ENCODE measurements at places on chromosomes 4 and X.

DNA sequence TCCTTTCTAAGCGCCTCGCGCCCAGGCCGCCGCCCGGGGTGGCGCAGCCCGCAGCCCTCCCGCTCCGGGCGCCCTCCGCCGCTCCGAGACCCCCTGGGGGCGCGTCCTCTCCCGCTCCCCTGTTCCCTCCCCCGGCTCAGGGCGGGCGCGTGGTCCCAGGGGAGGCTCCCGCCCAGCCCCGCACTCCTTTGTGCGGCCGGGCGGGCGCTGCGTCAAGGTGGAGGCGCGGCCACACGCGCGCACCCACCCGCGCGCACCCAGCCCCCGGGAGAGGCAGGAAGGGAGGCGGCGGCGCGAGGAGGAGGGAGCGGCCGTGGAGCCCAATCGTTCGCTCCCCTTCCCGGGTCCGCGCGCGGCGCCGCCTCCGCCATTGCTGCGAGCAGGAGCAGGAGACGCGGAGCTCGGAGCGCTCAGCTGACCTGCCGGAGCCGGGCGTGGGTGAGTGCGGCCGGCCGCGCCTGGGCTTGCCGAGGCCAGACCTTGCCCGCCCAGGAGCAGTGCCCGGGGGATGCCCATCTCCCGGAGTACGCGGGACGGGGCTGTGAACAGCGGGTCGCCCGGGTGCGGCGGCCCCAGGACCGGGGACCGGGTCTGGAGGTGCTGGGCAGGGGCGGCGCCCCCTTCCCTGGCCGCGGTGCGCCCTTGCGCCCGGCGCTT lies at the start of gene NSG1:
Gene NSG1 (plus strand): TSS at position 367 of the 657 bp plus-strand sequence. CDS start 528 bp downstream, outside the sequence.
- peak; percentile 13 for DNase-seq

DNA sequence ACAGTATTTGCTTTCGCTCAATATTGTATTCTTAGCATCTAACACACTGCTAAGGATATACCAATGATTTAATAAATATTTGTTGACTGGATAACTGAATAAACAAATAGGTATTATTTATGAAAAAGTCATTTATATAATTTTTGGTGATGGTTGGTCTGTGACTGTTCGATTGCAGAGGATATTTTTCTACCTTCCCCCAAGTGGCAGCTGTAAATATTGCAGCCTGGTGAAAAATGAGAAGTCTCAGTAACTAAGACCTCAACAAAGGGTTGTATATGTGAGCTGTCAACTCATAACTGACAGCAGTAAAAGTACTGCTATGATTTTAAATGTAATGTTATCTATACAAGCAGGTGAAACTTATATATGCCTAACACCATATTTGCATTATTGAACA lies 36.0 kb downstream of the HTR2C start:
- peak; percentile 2 for DNase-seq

- no peak for DNase-seq
These were observed 86.5 kb downstream of the HCCS start for GRCh38 chrX:11197671-11198070.

- no peak for DNase-seq
These were observed 80.6 kb upstream of the TBX22 start for GRCh38 chrX:79933938-79934337.

GRCh38 chr4:99564921-99565320 lies 1.1 kb upstream of the TRMT10A start:
- no peak for DNase-seq

DNA sequence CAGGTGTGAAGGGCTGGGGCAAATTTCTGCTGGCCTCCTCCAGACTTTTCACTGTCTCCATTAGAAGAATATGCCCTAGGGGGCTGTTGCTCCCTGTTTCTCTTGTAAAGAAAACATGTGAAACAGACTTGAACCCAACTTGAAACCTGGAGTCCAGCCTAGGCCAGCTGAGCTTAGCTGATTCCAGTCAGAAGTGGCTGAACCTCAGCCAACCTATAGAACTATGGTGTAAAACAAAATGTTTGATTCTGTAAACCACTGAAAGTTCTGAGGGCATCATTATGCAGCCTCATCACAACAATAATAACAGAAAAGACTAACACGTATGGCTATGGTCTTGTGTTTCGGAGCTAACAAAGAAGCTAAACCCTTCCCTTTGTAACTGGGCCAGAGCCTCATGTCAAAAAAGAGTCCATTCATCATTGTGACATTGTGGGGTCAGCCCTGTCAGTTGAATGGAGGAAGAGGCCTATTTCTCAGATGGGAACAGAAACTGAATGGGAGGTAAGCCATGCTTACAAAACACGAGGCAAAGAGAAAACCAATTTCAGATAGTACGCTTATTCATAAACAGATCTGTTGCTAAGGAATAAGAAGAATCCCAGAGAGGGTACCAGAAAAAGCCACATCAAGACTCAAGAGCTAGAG lies 34.1 kb downstream of the SETD7 start:
- DNase-seq = no peak

GRCh38 chr4:81352446-81352835 lies 119.3 kb downstream of the RASGEF1B start:
- no peak for DNase-seq

GRCh38 chr4:123701131-123701575 lies 304.6 kb downstream of the SPRY1 start:
- DNase-seq = no peak

DNA sequence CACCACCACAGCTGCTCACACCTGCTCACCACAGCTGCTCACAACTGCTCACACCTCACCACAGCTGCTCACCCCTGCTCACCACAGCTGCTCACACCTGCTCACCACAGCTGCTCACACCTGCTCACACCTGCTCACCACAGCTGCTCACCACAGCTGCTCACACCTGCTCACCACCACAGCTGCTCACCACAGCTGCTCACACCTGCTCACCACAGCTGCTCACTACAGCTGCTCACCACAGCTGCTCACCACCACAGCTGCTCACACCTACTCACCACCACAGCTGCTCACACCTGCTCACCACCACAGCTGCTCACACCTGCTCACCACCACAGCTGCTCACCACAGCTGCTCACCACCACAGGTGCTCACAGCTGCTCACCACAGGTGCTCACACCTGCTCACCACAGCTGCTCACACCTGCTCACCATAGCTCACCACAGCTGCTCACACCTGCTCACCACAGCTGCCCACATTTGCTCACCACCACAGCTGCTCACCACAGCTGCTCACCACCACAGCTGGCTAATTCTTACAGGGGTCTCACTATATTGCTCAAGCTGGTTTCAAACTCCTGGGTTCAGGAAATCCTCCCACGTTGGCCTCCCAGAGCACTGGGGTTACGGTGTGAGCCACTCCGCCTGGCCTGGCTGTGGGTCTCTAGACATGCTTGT lies 30.4 kb upstream of the CPLX1 start:
- DNase-seq = no peak

GRCh38 chrX:38206542-38206941 lies 14.1 kb downstream of the SRPX start:
- DNase-seq = no peak

DNA sequence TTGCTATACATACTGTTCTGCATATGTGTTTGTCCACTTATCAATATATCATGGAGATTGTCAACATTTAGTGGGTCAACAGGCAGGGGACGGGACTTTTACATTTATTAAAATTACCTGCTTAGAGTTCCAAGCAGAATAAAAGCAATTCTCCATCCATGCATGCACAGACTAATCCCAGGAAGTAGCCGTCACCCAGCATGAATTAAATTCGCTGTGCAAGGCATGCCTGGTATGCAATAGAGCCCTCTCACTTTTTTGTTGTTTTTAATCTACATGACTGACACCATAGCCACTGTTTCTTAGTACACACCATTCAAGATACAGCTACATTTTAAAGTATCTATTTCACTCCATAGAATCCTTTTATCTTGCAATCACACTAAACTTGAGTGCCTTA lies 108.9 kb downstream of the USP46 start:
- no peak for DNase-seq

- DNase-seq = no peak
These were observed 67.3 kb downstream of the AFAP1 start for GRCh38 chr4:7872264-7872771.

DNA sequence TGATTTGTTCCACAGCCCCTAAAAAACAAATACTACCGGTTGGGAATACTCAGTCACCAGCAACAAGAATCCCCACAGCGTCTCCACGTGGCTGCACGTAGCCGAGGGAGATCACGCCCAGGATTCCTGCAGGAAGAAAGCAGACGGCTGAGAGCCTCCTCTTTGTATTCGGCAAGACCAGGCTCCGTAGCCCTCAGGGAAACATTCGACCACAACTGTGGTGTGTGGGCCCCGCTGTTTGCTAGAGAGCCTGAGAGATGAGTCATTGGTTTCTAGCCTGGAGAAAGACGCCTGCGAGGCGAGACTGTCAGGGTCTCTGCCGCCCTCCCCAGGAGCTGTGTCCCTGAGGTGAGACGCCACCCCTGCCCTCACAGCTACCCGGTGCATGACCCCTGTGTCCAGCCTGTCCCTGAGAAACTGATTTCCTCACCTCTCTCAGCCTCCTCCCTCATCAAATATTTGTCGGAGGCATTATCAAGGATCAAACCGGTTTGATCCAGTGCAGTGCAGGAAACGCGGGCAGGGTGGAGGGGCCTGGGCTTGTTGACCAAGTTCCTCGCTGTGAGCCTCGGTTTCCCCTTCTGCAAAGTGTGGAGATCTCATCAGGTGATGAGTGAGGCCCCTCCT lies 4.7 kb upstream of the S100P start:
- DNase-seq = peak; percentile 91

GRCh38 chr4:179353786-179354185 lies 1911.5 kb upstream of the AGA start:
- DNase-seq = no peak

DNA sequence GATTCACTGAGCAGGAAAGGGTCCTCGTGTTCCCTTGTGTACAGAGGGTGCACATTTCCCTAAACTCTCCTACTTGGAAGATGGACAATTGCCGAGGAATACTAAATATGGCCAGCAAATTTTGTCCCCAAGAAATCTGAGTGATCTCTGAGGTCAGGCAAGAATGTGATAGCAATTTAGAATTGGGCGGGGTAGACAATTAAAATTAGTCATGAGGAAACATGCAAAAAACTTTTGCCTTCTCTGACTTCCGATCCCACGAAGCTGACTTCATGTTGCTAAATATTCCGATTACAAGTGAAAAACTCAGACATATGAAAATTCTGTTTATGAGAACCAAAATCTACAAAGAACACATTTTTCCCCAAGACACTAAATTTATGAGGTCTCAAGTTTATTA lies 453.9 kb upstream of the ZFP42 start:
- no peak for DNase-seq

DNA sequence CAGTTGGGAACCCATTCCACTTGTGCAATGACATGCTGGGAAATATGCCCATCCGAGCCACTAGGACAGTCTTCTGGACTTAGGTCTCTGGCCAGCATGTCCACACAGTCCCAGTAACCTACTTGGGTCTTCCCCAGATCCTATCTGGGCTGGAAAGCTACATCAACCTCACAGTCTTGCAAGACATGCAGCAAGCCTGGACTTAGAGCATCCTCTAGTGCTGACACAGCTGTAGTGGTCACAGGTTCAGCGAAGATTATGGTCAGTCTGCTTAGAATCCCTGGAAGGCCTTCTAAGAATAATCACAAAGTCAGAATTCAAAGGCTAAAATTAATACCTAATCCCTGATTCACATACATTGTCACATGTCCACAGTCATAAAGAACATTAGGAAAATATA lies 842.7 kb downstream of the STPG2 start:
- no peak for DNase-seq

- DNase-seq = no peak
These were observed 391.9 kb downstream of the KCTD8 start for GRCh38 chr4:44056721-44057151.

- no peak for DNase-seq
These were observed 12.3 kb upstream of the NAA11 start for GRCh38 chr4:79338148-79338547.

- DNase-seq = no peak
These were observed 106.8 kb upstream of the VAMP7 start for GRCh38 chrX:155774387-155774786.

DNA sequence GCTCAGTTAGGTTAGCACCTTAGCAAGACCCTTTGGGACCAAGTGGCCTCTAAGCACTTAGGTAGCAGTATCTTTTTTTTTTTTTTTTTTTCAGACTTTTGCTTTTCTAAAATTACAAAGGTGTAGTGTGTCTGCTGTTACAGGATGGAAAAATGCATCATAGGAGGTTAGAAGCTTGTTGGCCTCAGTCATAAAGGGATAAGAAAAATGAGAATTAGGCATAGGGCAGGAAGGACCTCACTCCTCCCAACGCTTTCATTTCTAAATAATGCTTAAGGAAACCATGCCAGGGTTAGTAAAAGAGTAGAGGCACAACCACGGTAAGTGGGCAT lies 148.4 kb upstream of the PLAC1 start:
- DNase-seq = no peak
